MV-4-11 (cell line): ENCODE measurements at places on chromosomes 1 and 21.

DNA sequence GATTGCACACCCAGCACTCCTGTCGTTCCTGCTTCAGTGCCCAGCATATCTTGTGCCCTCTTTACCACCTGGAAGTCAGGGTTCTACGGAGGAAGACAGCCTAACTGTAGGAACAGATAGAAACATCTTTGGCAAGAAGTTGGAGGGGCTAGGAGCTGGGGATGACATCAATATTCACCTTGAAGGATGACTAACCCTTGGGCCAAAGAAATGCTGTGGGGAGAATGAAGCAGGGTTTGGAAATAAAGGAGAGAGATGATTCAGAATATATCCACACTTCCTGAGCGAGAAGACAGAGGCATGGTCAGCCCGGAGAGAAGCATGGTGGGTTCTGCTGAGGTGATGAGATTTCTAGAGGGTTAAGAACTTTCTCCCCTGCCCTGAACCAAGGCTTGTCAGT lies 4.6 kb upstream of the NKAIN1 start:
- DNase-seq: no peak

DNA sequence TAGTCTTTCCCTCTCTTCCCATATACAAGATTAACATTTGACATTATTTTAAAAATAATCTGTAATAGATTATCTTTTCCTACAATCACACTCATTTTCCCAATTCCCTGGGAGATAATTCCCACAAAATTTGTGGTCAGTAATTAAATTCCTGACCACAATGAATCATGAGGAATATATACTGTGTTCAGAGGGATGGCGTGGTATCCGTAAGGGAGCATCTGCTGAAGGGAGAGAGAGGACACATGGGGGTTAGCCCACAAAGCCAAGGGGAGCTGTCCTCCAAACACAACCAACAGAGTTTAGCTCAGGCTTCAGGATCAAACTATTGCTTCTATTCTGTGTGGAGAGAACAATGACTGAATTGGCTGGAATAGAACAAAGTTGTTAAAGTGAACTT lies 57.1 kb upstream of the PPP2R5A start:
- no peak for DNase-seq

DNA sequence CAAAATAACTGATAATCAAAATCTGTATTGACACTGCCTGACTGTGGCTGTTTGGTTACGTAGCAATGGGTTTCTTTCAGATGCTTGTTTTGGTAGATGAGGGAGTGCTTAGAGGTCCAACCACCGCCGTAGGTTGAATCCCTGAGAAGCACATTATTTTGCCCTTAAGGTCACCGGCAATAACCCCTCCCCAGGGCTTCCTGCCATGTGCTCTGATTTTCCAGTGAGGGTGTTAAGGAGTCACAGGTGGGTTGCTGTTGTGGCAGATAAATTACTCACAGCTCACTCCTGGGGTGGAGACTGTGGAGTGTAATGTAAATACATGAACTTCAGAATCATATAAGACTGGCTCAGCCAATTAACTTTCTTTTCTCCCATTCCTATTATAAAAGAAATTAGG lies 81.5 kb upstream of the ZP4 start:
- DNase-seq: no peak

- DNase-seq: no peak
These were observed 89.6 kb downstream of the SLC35F3 start for GRCh38 chr1:233994112-233994511.

GRCh38 chr1:37794372-37795339 lies 1.0 kb downstream of the MANEAL start:
- no peak for DNase-seq

DNA sequence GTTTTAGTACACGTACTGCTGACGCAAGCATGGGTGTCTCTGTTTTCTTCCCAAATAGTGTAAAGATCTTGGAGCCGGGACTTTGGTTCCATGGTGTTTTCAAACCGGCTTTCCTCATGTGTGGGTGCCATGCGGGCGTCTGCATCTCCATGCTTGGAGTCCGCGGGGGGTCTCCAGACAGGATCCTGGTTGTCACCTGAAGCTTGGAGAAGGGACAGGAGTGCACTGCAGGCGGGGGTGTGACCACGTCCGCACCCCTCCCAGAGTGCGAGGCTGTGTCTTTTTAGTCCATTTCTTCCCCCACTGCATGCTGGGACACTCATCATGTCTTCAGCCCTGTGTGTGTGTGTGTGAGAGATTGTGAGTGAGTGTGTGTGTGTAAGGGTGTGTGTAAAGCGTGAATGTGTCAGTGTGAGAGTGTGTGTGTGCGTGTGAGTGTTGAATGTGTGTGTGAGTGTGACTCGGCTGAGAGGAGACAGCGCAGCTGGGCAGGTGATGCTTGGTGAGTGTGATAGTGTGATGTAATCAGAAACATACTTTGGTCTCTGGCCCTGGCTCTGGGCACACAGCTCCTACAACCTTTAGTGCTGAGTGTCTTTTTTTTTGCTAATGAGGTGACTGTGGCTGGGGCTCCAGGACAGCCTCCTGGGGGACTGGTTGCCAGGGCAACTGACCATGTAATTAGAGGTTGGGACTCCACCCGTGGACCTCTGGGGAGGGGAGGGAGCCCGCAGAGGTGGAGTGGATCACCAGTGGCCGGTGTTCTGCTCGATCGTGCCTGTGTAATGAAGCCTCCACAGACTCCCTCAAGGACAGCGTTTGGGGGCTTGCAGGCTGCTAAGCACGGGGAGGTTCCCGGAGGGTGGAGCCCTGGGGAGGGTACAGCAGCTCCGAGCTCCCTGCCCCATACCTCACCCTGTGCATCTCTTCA lies 55.1 kb downstream of the AGPAT3 start:
- DNase-seq: no peak

DNA sequence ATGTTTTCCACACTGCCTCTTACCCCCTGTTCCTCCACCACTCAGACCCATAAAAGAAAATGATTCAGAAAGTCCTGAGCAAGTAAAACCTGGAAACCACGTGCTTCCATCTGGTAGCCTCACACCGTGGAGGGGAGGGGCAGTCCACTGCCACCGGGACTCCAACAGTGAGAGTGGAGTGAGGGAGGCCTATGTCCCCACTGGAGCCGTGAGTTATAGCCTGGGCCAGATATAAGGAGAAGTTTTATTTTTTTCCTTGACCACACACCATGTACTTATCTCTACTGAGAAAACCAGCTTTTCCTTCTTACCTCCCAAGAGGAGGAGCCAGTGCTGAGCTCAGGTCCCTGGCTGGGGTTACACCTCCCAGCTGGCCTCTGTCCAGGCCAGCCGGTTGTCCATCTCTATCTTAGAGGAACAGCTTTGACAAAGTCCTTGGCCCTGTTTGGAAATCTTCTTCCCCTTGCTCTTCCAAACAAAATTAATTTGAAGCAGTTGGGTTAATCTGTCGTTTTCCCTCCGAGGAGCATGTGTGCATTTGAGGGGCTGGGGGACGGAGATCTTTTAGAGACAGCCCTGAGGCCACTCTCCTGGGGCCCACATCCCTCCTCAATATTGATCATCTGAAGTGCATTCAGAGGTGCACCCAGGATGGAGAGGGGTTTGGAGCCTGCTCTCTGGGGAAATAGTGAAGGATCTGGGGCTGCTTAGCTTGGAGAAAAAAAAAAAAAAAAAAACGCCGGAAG lies 49.1 kb upstream of the SERBP1 start:
- no peak for DNase-seq

- peak; percentile 5 for DNase-seq
These were observed 9.7 kb downstream of the CD2 start for GRCh38 chr1:116763787-116764465.

DNA sequence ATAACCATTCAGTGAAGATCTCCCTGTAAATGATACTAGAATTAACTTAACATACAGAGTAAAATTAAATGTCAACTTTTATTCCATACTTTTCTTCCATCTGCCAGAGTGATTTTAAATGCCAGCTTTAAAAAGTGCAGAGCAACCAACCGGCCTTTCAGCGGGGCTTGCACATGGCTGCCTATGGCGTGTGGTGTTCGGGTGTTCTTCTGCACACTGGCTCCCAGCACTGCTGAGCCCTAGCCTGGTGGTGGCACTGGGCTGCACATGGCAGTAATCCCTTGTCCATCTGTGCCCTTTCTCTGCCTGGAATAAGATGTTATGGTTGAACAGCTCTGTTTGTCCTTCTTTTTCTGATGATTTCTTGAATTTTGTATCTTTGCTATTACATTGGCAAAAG lies 156.3 kb downstream of the SNX7 start:
- no peak for DNase-seq

DNA sequence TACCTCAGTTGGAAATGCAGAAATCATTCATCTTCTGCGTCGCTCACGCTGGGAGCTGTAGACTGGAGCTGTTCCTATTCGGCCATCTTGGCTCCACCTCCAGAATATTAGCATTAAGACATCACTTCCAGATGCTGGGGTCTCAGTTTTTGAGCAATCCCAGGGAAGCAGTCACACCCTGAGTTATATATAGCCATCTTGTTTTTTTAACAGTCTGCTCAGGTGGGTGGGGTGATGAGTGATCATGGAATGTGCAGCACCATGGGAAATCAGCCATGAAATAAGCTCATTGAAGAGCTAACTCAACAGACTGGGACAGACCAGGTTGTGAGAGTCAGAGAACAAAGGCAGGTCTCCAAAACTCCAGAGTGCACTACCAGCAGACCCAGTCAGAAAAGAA lies 27.0 kb upstream of the HMGB4 start:
- no peak for DNase-seq

DNA sequence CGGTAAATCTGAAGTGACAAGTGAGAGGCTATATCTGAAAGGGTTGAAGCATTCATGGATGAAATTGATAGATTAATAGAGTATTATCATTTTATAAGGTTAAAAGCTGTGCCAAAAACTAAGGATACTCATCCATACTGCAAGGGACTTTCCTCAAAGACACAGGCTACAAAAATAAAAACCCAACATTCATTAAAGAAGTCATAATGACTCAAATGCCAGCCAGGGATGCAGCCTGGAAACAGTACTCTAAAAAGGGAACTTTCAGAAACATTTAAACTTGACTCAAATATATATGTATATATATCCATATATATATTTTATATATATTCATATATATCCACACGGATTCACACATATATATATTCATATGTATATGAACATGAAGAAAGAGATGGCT lies 1.1 kb upstream of the TIAM1 start:
- DNase-seq: no peak

- DNase-seq: no peak
These were observed 226.2 kb downstream of the RHOU start for GRCh38 chr1:228961511-228961910.

DNA sequence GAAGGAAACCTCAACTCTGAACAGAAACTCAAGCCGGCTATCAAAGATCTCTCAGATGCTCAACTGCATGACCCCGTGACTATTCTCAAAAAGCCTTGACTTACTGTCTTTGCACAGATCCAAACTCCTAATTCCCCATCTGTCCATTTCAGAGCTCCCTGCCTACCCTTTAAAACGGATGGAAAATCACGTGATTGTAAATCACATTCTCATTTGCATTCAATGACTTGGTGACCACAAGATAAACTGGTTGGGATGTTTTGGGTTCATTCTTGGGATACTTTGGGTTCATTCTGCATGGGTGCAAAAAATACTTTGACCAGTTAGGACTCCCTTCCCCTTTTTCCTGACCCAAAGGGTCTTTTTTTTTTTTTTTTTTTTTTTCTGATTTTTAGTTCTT lies 41.3 kb upstream of the RUNX1 start:
- DNase-seq: no peak

DNA sequence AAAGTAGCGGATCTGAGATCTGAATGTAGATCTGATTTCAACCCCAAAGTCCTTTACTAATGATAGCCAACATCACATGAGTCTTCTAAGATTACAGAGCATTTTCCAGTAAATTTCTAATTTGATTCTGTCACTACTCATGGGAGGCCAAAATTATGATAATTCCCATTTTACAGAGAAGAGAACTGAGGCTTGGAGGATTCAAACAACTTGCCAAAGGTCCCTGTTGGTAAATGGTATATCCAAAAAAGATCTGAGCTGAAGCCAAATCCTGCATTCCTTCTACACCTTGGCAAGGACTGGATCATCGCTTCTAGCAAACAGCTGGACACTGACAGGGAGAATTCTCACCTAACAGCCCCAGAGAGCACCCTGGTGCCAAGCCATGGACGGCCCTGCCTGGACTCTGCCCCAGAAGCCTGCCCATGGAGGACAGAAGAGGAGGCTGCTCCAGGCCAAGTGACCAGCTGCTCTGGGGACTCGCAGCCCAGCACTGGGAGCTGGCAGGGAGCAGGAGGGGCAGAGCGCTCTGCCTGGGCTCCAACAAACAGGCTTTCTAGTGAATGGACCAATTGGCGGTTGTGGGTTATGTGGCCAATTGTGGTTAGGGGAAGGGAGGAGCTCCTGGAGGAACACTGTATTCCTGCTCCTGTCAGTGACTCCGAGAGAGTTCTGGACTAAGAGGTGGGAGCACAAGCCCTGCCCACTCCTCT lies 6.4 kb upstream of the CSF1 start:
- peak; percentile 20 for DNase-seq

DNA sequence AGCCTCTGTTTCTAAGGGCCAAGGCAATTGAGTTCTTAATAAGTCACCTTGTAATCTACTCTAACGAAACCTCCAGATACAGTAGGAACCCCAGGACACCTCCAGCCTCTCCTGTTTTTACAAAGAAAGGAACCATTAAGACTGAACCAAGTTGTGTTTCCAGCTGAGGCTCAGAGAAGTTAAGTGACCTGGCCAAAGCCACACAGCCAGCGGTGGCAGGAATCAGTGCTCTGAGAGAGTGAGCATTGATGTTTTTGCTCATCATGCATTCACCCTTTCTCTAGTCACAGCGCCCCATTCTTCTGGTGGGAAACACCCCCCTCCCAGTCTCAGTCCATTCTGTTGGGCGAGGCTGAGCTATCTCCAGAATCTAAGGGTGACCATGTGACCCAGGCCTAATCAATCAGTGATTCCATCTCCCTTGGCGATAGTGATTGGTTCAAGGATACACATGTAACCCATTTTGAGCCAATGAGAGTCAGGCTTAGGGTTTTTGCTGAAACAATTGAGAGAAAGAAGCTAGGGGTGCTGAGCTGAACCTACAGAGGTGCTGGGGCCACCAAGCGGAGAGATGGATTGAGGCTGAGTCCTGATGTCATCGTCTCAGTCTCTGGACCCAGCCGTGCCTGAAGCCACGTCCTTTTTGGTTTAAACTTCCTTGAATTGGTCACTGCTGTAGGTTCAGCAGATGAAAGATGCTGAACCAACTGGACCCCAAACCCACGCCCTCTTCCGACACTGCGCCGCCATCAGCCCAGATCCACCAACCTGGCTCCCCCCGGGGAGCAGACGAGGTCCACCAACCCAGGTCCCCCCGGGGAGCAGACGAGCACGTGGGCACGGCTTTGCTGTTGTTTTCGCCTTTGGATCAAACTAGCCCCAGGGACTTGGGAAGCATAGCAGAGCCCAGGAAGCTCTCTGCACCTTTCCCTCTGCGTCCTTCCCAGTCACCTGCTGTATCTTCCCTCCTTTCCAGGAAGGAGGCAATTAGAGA lies 28.0 kb upstream of the RERE start:
- no peak for DNase-seq

- no peak for DNase-seq
These were observed 428.4 kb upstream of the B3GALT2 start for GRCh38 chr1:193614817-193615216.

GRCh38 chr1:101137144-101138126 lies 99.4 kb upstream of the S1PR1 start:
- DNase-seq: peak; percentile 83
